NCI-H1694 treated with DMSO at 0.1 percent for 48 hours (cell line): ENCODE measurements at places on chromosomes 11 and 22.

- peak; percentile 1 for DNase-seq
Observed at GRCh38 chr22:32378707-32379272, 21.1 kb downstream of the RFPL3 start.

DNA sequence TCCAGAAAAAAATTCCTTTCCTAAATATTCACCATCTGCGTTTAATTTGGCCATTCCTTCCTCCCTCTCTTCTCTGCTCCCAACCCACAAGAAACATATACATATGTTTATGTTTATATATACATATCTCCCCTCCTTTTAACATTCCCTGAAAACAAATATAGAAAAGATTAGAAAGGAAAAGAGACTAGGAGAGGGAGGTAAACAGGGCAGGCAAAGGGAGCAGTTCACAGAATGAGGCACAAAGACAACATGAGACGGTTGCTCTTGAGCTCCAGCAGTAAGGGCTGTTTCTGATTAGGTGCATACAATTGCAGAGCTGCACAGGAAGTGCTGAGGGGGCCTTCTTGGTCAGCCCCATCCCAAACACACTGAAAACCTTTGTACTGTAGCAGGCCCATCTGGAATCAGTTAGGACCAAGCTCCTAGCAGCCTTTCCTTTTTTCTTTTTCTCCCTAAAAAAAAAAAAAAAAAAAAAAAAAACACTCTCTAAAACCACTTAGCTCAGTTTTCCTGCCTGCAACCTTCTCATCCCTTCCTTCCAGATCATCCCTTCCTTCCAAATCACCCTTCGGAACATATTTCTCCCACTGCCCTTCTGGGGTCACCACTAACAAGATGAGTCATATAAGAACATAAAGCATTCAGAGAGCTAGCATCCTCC lies 57.0 kb downstream of the RBFOX2 start:
- no peak for DNase-seq

DNA sequence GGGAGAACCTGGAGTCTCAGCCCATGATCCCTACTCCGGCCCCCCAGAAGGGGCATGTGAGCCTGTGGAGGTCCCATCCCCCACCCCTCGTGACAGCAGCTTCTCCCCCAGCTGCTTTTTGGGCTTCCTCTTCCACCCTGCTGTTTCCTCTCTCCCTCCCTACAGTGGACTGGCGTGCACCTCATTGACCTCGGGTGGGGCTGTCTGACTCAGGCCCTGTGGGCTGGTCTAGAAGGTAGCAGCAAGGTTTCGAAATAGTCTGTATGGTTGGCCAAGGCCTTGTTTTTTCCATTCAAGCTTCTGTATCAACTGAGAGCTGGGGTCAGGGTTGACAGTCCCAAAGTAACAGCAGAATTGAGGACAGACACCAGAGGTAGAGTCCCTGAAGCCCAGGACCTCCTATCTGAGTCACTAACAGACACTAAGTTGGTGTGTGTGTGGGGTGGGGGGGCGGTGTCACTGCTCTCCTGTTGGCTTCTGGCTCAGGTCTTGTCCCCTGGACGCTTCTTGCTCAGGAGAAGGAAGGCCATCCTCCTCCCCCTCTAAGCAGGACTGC lies 7.7 kb downstream of the SLC37A2 start:
- no peak for DNase-seq

GRCh38 chr11:29989174-29989970 lies 27.5 kb downstream of the KCNA4 start:
- DNase-seq = no peak

- no peak for DNase-seq
Observed at GRCh38 chr11:123305601-123306375, 110.7 kb upstream of the CLMP start.
